ENCODE measurements at places on chromosomes 16 and 17.
A peak's percentile ranks its signal among the peaks of the same experiment; 100 is the strongest.

DNA sequence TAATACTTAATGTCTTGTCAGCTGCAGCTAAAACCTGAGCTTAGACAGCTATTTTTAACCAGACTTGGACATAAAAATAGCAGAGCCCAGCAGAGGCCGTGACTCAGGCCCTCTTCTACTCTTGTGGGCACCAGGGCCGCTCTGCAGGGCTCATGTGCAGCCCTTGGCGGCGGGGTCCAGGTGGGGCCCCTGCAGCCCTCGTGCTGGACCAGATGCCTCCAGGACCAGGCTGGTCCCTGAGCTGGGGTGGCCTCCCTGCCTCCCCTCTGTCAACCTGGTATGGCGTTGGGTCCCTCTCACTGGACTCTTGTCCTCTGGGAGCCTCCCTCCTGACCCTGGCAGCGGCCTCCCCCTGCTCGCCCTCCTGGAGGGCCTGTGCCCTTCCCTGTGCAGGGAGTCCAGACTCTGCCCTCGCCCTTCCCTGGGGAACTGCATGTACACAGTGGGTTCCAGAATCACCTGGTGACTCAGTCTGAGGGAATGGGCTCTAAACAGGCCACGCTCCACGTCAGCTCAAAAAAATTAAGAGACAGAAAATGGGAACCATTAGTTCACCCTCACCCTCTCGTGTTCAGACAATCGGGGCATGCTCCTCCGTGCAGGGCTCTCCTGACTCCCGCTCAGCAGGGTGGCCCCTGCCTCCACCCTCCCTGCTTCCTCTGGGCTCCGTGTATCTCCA, 9.7 kb downstream of the CDK5R1 start:
- DNase-seq, result no peak

DNA sequence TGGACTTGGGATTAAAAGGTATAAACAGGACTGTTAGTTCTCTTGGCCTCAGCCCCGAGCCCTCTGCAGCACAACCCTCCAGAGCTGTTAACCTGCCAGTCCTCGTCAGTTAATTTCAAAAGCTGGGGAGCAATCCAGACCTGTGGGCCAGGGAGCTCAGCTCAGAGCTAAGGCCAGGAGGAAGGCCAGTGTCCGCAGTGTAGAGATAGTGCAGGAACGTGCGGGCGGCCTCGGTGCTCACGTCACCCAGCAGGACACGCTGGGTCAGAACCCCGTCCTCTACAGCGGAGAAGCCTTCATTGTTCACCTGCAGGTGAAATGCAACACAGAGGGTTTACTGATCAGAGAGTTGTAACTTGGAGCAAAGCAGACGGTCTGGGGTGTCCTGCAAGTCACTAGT, 15.4 kb upstream of the NLRC3 start:
- no peak for DNase-seq

DNA sequence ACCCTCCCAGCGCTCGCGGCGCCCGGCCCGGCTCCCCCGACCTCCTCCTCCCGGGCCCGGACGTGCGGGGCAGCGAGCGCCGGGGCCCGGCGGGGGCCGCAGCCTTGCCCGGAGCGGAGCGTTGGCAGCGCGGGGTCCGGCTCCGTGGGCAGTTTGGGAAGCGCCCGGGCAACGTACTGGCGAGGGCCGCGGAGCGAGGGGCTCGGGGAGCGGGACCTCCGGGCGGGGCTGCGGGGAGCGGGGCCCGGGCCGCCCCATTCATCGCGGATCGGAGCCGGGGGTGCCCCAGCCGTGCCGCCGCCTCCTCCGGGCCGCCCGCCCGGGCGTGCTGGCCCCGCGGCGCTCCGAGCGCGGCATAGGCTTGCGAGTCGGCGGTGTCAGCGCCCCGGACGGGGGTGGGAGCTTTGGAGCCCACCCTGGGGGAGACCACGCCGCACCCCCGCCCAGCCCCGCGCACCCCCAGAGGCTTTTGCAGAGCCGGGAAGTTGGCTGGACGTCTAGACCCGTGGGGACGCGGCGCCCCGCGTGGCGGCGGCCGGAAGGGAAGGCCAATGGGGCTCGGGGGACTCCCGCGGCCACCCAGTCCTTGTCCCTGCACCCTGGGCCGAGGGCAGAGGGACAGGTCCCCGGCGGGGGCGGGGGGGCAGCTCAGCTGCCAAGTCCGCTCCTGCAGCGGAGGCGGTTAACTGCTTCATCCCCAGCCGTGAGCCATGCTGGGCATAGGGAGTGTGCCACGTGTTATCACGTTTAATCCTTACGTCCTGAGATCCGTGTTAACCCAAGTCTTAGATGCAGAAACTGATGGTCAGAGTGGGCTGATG, 852 bp downstream of the ZNF469 start:
- DNase-seq, result no peak

DNA sequence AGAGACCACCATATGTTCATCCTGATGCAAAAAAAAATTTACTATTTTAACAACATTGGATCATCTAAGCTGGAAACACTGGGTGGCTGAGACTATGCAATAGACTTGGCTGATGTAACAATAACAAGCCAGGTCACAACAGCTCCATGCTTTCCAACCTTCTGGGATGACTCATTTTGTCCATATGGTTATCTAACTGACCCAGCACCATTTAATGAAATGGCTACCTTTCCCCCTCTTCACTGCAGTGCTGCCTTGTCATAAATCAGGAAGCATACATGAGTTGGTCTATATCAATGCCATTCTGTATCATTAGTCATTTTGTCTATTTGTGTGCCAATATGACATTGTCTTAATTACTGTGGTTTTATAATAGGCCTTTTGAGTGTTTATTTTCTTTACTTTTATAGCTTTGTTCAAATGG, 217.6 kb upstream of the KCNJ16 start:
- DNase-seq, result no peak

GRCh38 chr17:77526259-77526711, 385.5 kb downstream of the SEC14L1 start:
- no peak for DNase-seq

DNA sequence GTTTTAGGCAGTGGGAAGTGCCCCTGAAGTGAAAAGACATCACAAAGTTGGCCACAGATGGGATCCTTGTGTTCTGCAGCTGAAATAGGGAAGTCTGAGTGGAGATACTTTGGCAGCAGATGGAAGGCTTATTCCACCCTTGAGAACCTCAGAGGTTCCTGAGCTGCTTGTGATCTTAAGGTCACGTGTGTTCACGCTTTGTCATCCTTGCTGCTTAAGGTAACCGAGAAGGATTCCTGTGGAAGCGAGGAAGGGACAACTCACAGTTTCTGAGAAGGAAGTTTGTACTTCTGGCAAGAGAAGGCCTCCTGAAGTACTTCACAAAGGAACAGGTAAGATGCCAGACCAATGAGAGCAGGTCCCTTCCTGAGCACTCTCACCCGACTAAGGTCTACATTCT, 12.2 kb downstream of the ADAP2 start:
- DNase-seq, result no peak

GRCh38 chr17:71071837-71072236, 902.5 kb downstream of the KCNJ2 start:
- DNase-seq, result no peak

DNA sequence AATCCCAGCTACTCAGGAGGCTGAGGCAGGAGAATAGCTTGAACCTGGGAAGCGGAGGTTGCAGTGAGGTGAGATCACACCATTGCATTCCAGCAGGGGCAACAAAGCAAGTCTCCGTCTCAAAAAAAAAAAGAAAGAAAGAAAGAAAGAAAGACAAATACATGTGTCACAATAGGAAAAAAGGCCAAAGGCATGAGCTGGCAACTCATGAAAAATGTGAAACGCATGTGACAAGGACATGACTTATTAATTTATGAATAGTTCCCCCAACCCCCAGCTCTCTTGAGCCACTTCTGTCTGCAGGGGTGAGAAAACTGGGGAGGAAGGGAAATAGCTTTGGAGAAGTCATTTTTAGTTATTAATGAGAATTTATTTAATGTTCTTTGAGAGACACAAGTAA, 120.6 kb downstream of the AIPL1 start:
- no peak for DNase-seq

- no peak for DNase-seq
These were observed 13.3 kb downstream of the CAVIN1 start for GRCh38 chr17:42409523-42410318.

GRCh38 chr16:2154533-2155090, 970 bp upstream of the TRAF7 start:
- no peak for DNase-seq

DNA sequence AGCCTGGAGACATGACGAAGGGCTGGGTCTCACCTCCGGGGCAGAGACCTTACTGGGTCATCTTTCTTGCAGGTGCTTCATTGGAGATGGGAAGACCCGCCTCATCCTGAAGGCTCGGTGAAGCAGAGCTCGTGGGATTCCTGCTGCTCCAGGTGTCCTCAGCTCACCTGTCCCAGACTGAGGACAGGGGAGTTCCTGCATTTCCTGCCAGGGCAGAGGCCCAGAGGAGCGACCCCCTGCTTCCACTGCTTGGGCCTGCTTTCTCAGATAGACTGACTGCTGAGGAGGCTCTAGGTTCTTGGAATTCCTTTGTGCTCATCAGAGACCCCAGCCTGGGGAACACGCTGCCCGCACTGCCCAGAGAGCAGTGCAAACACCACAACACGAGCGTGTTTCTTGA, 11.6 kb downstream of the AQP8 start:
- no peak for DNase-seq

DNA sequence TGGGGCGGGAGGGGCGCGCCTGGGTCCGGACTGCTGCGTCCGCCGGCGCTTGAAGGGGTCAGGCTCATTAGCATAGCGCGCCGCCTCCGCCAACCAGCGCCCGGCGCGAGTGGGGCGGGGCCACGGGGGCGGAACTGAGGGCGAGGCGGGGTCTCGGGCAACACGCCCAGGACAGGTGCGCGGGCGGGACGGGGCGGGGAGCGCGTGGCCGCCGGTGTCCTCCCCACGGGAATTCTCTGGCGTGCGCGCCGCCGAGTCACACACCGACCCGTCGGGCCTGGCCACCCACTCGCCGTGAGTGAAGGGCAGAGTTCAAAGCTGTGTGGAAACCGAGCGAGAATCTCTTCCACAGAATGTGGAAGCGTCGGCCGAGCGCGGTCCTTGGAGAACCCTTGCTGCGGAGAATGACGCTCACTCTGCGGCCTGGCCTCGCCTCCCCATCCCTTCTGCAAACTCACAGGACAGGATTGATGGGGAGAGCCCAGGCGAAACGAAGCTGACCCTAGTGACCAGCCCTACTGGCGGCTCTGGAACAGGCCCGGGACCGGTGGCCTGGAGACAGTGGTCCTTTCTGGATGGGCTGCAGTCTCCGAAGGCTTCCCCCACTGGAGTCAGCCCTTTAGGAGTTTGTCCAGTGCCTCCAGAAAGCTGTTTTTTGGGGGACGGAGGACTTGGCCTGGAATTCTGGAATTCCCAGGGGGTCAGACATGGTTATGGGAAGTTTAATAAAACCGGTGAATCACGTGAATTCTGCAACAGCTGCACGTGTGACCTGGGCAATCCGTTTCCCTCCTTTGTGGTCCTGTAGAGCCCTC, at the start of gene SNAI3:
Gene SNAI3 (minus strand): TSS at position 69 of the 815 bp plus-strand sequence. CDS start 101 bp downstream, outside the sequence.
- DNase-seq, result peak; percentile 77

- DNase-seq, result peak; percentile 56
These were observed 7.5 kb downstream of the SLC16A3 start for GRCh38 chr17:82236142-82236971.

GRCh38 chr17:55246583-55246982, 18.2 kb upstream of the HLF start:
- DNase-seq, result no peak

- no peak for DNase-seq
These were observed 90.0 kb upstream of the GPRC5B start for GRCh38 chr16:19974607-19975006.

DNA sequence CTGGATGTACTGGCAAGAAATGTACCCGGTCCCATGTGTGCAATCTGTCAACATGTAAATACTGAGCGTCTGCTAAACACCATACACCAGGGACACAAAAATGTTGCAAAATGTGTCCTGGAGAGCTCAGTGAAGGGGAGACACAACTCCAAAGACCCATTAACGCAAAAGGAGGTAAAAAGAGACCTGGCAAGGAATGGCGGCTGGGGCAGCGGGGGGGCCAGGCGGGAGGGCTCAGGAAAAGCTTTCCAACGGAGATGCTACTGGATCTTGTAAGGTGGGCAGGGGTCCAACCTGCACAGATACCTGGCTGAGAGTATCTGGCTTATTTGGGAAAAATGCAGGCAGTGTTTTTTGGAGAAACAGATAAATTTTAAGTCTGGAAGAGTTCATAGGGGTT, 40.7 kb downstream of the ADCY9 start:
- no peak for DNase-seq

- no peak for DNase-seq
These were observed 506 bp downstream of the ATP5MC1 start for GRCh38 chr17:48892940-48893645.

DNA sequence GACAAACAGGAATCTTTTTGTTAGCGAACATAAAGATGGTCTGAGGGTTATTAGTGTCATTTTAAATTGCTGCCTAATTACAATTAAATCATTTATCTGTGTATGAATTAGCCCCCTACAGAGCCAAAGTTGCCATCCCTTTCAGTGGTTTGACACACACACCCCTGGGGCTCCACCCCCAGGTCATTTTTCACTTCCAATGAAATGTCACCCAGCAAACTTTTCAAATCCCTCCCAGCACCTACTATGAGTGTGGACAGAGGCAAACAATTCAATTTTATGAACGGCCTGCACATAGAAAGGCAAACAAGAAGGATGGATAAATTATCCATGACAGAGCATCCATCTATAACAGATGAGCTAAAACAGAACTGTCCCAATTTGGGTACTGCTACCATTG, 2.4 kb downstream of the MYH10 start:
- DNase-seq, result no peak

GRCh38 chr17:73099511-73099910, 7.0 kb upstream of the SLC39A11 start:
- no peak for DNase-seq

GRCh38 chr17:28563475-28563874, 7.8 kb downstream of the PIGS start:
- DNase-seq, result no peak
